ENCODE measurements at places on chromosomes 1 and 21.

- DNase-seq, result no peak
Measured at GRCh38 chr1:23585321-23586022, 26.2 kb upstream of the ID3 start.

- DNase-seq, result no peak
Measured at GRCh38 chr1:82700476-82700875, 899.7 kb downstream of the ADGRL2 start.

- DNase-seq, result no peak
Measured at GRCh38 chr1:155064111-155064831, 731 bp downstream of the EFNA4 start.

DNA sequence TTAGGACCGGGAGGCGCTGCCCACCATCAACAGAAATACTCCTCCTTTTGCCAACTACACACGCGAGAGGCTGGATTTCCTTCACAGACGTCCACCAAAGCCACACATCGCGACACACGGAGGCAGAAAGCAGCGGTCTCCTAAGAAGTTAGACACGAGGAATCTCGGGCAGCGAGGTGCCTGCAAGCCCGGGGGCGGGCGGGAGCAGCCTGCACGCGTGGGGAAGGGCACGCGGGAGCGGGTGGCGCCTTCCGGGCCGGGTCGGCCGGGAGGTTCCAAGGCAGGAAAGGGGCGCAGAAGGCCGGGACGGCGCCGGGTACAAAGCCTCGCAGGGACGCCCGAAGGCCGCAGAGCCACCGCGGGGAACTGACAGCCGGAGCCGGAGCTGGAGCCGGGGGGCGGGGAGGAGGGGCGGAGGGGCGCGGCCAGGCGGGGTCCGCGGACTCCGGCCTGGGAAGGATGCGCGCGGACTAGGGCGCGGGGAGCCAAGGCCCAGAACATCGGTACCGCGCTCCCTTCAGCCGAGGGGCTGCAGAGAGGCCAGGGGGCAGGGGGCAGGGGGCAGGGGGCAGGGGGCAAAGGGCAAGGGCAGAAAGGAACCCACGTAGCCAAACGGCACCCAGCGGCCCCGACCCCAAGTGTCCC, 722 bp downstream of the NPHP4 start:
- no peak for DNase-seq

GRCh38 chr1:53617382-53617781, 121.6 kb downstream of the GLIS1 start:
- DNase-seq, result no peak

DNA sequence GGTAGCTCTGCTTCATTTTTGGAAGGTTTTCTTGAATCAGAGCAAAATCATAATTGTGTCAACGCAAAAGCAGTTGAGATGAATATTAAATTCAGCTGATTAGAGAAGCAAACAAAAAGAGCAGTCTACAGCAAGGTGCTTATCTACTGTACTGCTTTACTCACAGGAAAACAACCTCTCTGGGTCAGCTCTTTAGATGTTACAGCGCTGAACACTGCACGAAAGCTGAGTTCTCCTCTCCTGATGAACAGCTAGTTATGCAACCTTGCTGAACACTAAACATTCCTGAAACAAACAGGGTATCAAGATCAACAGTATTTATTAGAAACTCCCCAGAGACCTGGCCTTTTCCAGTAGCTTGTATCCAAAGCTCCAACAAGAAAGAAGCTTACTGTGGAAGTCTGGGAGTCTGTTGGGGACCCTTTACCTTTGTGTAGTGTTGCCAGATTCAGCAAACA, 41.3 kb downstream of the TBCE start:
- DNase-seq, result no peak

GRCh38 chr1:156160000-156160742, 6.8 kb downstream of the SEMA4A start:
- DNase-seq, result no peak

GRCh38 chr1:4261327-4261726, 361.3 kb upstream of the C1orf174 start:
- no peak for DNase-seq

DNA sequence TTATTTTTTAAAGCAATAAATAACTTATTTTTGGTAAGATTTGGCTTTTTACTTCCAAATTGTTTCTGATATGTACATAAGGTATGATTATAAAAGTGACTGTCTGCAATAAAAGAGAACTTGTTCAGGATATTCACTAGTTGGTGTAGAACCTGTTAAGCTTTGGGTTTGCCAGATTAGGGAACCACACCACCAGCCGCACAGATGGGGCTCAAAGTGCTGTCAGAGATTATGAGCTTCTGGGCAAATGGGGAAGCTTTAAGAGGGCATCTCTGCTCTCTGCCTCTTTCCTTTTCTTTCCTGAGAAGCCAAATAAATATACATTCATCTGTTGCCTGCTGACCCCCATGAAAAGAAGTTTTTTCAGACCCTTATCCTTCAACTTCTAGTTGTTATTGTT, 25.4 kb downstream of the IVNS1ABP start:
- no peak for DNase-seq

DNA sequence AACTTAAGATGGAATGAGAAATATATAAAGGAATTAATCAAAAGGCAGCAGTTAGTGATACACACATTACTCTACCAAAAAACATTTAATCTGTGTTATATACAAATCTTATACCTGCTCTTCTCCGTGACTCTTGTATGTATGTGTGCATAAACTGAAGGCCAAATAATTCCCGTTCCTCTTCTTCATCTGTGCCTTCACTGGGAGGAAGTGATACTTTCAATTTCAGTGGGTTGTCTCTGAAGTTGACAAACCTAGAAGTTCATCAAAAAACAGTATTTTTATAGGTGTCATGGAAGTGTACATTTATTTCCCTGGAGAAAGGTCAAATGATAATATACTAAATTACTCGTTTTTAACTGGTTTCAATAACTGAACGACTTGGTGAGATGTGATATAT, 19.3 kb downstream of the TRMT13 start:
- no peak for DNase-seq

DNA sequence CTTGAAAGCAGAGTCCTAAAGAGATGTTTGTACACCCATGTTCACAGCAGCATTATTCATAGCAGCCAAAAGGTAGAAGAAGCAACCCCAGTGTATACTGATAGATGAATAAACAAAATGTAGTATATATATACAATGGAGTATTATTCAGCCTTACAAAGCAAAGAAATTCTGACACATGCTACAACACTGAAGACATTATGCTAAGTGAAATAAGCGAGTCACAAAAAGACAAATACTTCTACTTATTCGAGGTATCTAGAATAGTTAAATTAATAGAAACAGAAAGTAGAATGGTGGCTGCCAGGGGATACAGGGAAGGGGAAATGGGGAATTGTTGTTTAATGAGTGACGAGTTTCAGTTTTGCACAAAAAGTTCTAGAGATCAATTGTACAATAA, 23.5 kb downstream of the COP1 start:
- no peak for DNase-seq

- DNase-seq, result no peak
Measured at GRCh38 chr1:208264469-208265121, 20.4 kb upstream of the PLXNA2 start.

GRCh38 chr1:22754106-22754768, 43.6 kb downstream of the EPHB2 start:
- no peak for DNase-seq

DNA sequence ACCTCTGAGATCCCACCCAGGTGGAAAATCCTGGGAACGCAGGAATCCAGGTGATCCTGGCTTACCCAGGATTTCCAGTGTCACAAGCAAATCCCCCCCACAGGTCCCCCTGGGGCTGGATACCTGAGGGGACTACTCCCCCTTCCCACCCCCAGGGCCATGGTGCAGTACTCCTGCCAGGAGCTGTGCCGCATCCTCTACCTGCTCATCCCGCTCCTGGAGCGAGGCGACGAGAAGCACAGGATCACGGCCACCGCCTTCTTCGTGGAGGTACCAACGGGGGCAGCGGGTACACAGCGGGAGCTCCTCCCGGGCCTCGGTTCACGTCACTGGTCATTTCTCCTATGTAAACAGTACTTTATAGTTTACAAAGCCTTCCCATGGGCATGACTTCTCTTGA, 20.4 kb upstream of the TTC4 start:
- DNase-seq, result no peak
